ENCODE measurements at places on chromosomes 2 and 18.

DNA sequence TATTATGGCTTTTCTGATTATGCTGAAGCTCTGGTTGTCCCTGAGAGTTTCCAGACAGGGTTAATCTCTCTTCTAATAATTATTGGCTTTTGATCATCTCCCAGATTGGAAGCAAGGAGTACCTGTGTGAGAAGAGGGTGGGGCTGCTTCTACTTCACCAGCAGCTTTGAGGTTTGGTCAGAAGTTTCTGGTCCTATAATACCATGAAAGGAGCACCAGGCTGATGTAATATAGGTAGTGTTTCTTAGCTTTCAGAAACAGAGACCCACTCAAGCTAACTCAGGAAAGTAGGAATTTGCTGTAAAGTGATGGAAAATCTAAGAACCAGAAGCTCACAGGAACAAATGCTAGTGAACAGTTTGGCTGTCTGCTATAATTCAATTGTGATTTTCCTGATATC is 57.6 kb downstream of the SGPP2 start:
- H3K27ac ChIP-seq: no peak overlapping the region
- no peaks in the 10 kb centered on the region for H3K36me3 ChIP-seq
- H3K27me3 ChIP-seq: no peaks in the 10 kb centered on the region
- H3K4me1 ChIP-seq: peaks cover 8% of the 10 kb centered on the region
- no peak for DNase-seq

- no peak overlapping the region for H3K4me3 ChIP-seq
- no peaks in the 10 kb centered on the region for H3K27me3 ChIP-seq
- DNase-seq: no peak
- no peak overlapping the region for H3K27ac ChIP-seq
- H3K4me1 ChIP-seq: no peaks in the 10 kb centered on the region
Measured at GRCh38 chr2:240904216-240905175, 1.6 kb upstream of the CROCC2 start.

DNA sequence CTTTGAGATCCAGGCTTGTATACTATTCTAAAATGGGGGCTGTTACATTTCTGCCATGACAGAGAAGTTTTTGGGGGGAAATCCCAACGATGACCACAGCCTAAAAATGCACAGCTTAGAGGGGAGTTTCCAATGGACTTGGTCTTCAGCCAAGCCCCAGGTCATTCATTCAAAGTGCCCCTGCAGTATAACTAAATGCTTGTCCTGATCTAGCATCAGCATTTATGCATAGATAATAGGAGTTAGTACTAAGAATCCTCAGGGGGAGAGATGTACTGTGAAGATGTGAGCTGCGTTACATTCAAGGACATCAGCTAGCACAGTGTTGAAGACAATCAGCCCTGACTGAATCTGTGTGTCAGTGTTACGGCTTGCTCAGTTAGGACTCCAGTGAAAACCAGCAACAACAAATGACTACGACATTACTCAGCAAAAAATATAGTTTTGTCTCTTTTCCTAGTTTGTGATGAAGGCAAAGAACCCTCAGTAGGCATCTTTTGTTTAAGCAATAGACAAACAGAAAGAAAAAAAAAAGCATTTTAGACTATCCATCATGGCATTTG is 160.9 kb downstream of the ZEB2 start:
- H3K36me3 ChIP-seq: no peaks in the 10 kb centered on the region
- H3K27ac ChIP-seq: peak overlapping the region; percentile 77
- peak; percentile 43 for DNase-seq
- H3K27me3 ChIP-seq: no peaks in the 10 kb centered on the region
- peaks cover 33% of the 10 kb centered on the region for H3K4me1 ChIP-seq
- H3K4me3 ChIP-seq: no peak overlapping the region

GRCh38 chr2:143029141-143029540 is 100.1 kb upstream of the ARHGAP15 start:
- DNase-seq: no peak
- no peak overlapping the region for H3K4me3 ChIP-seq
- no peaks in the 10 kb centered on the region for H3K4me1 ChIP-seq
- no peak overlapping the region for H3K27ac ChIP-seq
- H3K27me3 ChIP-seq: no peaks in the 10 kb centered on the region

DNA sequence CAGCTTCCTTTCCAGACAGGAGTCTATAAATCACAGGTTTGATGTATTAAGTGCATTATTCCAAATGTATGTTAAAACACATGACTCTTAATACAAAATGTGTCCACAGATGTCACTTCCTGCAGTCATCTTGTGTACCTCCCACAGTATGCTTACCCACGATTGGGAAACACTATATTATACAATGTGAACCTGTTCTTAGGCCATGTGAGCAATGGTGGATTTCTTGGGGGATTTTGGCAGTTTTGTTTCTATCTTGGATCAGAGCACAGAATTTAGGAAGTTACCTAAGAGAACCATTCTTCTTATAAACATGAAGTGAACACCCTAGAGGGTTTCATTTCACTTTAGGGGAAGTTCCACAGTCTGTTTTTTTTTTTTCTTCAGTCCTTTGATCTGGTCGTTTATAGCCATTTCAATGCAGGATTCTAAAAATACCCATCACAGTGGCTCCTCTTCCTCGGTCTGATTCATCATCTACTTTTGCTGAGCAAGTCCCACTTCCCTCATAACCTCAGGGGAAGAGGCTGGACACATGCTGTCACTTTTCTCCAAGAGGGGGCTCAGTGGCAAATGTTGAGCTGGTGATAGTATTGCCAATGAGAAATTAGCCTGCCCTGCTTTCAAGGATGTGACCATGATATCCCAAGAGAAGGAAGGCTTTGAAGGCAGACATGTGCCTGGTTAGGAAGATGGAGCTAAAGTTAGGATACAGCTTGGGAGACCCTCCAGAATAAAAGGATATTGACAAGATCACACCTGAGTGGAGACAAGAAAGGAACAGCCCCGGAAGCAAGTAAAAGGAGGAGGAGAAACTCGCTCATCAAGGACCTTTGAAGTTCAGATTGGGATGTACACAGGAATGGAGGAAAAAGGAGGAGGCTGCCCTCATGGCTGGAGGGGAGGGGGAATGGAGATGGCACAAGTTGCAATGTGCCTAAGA is 22.6 kb downstream of the PLEK start:
- H3K36me3 ChIP-seq: no peaks in the 10 kb centered on the region
- peaks cover 12% of the 10 kb centered on the region for H3K4me1 ChIP-seq
- no peak overlapping the region for H3K27ac ChIP-seq
- no peak for DNase-seq

GRCh38 chr18:58776084-58776483 is 88.6 kb upstream of the ZNF532 start:
- DNase-seq: no peak
- H3K36me3 ChIP-seq: no peaks in the 10 kb centered on the region
- no peaks in the 10 kb centered on the region for H3K27me3 ChIP-seq
- H3K4me3 ChIP-seq: no peak overlapping the region
- H3K27ac ChIP-seq: no peak overlapping the region

GRCh38 chr2:52083214-52083613 is 1051.3 kb upstream of the NRXN1 start:
- H3K36me3 ChIP-seq: no peaks in the 10 kb centered on the region
- no peak overlapping the region for H3K4me3 ChIP-seq
- no peak for DNase-seq
- no peaks in the 10 kb centered on the region for H3K27me3 ChIP-seq

- no peak overlapping the region for H3K4me3 ChIP-seq
- no peaks in the 10 kb centered on the region for H3K27me3 ChIP-seq
- H3K36me3 ChIP-seq: peaks cover 2% of the 10 kb centered on the region
Measured at GRCh38 chr2:242060212-242060835, 190.8 kb downstream of the RTP5 start.

DNA sequence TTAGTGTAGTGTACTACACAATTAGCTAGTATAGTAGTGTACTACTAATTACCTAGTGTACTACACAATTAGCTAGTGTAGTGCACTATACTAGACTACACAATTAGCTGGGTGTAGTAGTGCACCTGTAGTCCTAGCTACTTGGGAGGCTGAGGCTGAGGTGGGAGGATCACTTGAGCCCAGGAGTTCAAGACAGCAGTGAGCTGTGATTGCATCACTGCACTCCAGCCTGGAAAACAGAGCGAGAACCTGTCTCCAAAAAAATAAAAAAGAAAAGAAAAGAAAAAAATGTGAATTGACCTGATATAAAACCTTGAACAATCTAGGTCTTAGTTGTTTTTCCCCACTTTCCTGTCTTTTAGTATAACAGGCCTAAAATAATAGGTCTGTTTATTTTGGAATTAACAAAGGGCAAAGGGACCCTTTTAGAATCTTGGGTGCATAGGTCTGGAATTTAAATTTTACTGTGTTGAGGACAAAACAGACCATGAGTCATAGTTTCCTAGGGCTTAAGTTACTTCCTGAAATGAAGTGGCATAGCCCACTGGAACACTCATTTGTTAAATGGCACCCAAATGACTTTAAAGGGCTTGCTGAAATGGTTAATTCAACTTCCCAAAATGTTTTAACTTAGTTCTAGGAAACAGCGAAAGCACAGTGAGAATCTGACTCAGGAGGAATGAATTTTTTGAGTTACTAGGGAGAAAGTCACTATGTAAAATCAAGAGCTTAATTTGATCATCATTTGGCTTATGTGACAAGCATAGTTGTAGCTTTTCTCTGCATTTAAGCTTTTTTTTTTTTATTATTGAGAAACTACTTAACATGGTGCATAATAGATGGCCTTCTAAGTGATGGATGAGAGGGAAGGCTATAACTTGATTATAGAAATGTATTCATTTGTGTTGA is 50.7 kb upstream of the ARL5A start:
- peak overlapping the region; percentile 30 for H3K27ac ChIP-seq
- DNase-seq: no peak
- H3K4me3 ChIP-seq: no peak overlapping the region
- H3K36me3 ChIP-seq: no peaks in the 10 kb centered on the region

DNA sequence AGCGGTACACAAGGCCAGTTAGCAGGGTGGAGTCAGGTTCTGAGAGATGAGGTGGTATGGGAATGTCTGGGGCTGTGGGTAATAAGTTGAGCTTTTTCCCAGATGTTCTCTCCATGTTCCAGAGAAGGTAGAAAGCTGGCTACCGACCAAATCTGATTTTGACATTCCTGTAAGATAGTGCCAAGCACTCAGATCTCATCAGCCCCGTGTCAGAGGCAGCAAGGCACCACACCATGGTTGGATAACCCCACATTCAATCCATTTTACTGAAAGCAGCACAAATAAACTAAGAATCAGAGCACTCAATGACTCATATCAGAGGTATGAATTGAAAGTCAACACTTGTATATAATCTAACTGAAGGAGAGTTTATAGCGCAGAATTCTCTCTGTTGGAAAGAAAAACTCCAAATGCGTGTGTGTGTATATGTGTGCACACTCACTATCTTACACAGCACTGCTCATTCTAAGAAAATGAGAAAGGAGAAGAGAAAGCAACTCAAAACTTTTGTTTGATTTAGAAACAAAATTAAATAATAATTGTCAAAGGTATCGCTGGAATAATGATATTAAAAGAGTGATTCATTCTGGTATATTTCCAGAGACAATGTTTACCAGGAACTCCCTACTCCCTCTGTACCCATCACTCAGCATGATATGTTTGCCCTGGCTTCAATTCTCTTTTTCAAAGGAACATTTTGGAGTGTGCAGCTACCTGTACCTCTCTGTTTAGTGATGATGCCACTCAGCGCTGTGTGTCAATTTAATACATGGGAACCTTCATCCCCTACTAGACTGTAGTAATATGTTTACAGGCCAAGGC is 375.1 kb upstream of the ID2 start:
- no peaks in the 10 kb centered on the region for H3K27me3 ChIP-seq
- H3K4me3 ChIP-seq: no peak overlapping the region
- DNase-seq: no peak
- no peak overlapping the region for H3K27ac ChIP-seq
- H3K4me1 ChIP-seq: no peaks in the 10 kb centered on the region
- no peaks in the 10 kb centered on the region for H3K36me3 ChIP-seq
